ENCODE measurements at places on chromosomes 11 and 22.

GRCh38 chr22:35625763-35626432 is 8.8 kb upstream of the MB start:
- DNase-seq: no peak

- DNase-seq: no peak
Measured at GRCh38 chr11:36292311-36292722, 3.1 kb upstream of the COMMD9 start.

DNA sequence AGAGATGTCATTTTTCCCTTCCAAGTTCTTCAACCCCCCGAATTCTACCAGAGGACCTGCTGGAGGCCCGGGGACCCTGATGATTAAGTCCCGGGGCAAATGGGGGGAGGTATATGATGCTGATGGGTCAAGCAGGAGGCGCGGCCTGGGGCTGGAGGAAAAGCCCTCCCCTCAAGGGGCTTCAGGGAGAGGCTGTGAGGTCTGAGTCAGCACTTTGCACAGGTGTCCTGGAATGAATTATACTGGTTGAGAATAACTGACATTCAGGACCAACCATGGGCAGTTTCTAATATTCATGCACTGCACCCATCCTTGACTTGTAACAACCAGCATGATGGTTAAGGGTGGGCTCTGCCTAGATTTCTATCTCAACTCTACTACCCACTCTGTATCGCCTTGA is 146.8 kb upstream of the SYT13 start:
- no peak for DNase-seq

DNA sequence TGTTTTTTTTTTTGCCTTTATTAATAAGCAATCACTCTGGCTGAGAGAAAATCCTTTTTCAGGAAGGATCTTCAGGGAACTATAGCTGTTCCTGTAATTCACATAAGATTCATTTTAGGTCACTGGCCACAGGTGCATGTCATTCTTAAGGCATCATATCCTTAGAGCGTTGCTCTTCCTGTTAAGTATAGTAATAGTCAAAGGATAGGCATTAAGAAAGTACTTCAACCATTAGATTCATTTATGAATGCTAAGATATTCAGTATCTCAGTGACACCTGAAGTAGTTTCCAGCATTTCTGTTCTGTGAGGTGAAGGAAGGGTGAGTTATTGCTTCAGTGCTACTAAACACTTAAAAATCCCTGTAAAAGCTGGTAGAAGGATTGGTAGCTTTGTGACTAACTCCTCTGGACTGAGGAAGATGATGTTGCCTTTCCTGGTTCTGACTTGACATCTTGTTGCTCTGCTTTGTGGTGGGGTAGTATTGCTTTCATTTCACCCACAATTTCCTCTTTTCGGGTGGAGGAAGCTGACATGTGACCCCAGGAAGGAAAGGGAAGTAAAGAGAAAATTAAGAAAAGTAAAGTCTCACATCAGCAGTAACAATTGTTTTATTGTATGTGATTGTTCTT is 34.7 kb downstream of the RNF169 start:
- no peak for DNase-seq

DNA sequence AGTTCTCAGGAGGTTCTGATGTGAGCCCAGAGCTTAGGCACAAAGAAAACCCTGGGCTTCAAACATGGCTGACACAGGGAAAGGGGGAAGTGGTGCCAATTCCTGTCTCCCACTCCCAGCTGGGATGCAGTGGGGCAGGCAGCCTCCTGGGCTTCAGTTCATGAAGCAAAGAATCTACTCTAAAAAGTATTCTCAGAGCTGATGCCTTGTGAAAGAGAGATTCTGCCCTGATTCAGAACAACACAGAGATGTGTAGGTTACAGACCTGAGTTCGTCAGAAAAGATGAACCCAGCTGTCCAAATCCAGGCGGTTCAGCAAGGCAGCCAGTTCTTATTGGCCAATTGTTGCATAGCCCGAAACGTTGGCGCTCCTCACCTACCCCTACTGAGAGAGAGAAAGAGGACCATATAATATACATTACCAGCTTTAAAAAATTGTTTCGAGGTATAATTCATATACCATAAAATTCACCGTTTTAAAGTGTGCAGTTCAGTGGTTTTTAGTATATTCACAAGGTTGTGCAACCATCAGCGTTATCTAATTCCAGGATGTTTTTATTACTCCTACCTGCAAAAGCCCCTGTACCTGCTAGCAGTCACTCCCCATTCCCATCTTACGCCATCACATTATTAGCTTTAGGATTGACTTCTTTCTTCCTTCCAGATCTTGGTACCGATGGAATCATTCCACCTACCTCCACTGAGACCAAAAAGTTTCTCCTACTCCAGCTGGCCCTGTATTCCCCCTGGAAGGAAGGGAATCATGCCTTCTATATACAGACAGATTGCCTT is 7.2 kb upstream of the TLCD5 start:
- no peak for DNase-seq

GRCh38 chr22:31447337-31447736 is 42.3 kb downstream of the EIF4ENIF1 start:
- no peak for DNase-seq

- DNase-seq: no peak
Measured at GRCh38 chr11:68007498-68008380, 2.4 kb upstream of the ALDH3B1 start.

GRCh38 chr11:107385361-107385981 is 72.2 kb downstream of the CWF19L2 start:
- no peak for DNase-seq

GRCh38 chr22:43783777-43784176 is 28.3 kb downstream of the EFCAB6 start:
- DNase-seq: no peak

GRCh38 chr11:59117774-59118173 is 10.7 kb downstream of the FAM111B start:
- DNase-seq: no peak

- no peak for DNase-seq
Measured at GRCh38 chr11:130781931-130782330, 134.3 kb downstream of the SNX19 start.

DNA sequence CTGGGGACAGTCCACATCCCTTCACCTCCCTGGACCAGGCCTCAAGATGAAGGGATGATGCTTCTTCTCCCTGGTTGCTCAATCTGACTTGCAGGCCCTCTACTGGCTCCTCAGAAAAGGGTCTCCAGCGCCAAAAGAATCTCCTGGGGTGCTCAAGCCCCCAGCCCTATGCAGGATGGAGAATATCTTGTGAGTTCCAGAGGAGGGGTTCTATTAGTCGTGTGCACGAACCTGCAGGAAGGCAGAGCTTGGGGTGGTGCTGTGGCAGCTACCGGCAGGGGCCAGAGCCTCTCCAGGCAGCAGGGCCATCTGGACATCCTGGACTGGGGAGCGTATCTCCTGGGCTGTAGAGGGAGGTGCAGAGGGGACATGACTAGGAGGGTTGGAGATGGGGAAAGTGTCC is 1339.5 kb downstream of the BRD1 start:
- DNase-seq: no peak

DNA sequence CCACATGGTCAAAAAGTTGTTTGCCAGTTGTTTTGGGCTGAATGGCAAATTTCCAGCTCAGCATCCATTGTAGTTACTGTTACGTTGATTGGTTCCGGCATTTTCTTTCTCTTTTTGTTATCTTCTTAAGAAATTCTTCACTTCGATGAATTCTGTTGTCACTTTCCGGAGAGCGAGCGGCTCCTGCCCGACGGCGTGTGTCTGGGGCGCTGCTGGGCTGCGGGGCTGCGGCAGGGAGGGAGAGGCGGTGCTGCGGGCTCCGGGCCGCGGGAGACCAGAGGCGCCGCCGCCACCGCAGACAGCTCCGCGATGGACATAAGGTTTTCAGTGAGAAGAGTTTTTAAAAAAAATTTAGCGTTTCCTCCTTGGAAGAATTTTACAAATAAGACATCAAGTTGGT is 117.4 kb downstream of the RRM1 start:
- DNase-seq: no peak

GRCh38 chr11:122743949-122744348 is 88.4 kb downstream of the UBASH3B start:
- DNase-seq: no peak

DNA sequence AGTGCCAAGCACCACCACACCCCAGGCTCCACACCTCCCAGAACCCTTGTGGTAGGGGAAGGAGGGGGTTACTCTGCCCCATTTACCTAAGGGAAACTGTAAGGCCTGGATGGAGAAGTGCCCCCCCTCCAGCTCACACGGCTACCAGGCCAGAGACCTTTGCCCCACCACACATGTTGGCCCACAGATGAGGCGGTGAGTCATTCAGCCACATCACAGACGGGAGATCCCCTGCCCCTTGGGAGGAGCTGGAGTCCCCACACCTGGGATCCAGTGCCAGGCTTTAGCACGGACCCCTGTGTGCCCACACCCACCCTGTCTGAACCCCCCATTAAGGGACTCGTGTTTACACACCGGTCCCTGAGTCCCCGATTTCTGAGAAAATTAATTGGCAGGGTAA is 24.9 kb downstream of the CDKN1C start:
- no peak for DNase-seq

DNA sequence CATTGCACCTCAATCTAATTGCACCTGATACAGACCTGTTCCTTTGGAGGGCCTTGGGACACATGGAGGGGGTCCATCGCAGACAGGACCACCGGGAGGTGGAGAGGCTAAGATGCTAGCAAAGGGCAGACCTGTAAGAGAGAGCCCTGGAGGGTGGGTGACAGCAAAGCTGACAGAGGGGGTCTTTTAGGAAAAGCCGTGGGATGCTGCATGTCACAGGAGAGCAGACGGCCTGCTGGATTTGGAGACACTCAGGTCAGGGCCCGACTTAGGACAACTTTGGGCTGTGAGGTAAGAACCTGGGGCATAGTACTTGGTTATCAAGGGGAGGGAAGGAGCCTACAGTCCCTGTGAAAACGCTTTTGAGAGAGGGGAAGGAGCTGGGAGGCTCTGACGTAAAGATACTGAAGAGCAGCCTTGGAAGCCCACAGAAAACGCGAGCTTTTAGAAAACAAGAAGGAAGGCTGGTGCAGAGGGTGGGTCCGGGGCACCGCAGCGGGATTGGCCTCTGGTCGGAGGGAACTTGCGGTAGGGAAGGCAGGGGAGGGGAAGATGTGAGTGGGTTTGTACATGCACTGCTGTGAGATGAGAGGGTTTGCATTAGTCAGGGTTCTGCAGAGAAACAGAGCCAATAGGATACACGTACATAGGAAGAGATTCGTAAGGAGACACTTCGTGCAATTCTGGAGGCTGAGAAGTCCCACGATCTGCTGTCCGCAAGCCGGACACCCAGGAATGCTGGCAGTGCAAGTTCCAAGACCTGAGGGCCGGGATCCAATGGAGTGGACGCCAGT is 868.5 kb downstream of the TBC1D22A start:
- no peak for DNase-seq

GRCh38 chr11:132402071-132402684 is 1031.8 kb downstream of the NTM start:
- DNase-seq: peak; percentile 28

GRCh38 chr22:33919391-33920196 is 682 bp downstream of the LARGE1 start:
- no peak for DNase-seq

DNA sequence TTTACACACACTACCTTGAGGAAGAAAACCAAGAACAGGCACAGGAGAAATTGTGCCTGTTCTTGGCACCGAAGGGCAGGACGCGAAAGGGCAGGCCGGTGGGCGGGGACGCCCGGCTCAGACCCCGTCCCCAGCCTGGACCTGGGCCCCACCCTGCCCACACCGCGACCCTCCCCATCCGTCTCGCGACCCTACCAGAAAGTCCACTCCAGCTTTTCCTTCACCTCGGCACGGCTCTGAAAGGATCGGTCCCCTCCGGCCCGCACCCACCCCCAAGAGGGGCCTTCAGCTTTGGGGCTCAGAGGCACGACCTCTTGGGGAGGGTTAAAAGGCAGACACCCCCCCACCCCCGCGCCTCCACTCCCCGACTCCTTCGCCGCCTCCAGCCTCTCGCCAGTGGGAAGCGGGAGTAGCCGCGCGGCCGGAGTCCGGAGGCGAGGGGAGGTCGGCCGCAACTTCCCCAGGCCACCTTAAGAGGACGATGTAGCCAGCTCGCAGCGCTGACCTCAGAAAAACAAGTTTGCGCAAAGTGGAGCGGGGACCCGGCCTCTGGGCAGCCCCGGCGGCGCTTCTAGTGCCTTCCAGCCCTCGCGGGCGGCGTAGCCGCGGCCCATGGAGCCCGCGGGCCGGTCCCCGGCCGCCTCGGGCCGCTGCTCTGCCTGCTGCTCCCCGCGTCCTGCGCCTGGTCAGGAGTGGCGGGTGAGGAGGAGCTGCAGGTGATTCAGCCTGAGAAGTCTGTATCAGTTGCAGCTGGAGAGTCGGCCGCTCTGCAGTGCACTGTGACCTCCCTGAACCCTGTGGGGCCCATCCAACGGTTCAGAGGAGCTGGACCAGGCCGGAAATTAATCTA is 4.4 kb downstream of the SEC14L6 start:
- no peak for DNase-seq
